T-helper 17 cell (primary cell): ENCODE measurements at places on chromosomes 5 and 9.

DNA sequence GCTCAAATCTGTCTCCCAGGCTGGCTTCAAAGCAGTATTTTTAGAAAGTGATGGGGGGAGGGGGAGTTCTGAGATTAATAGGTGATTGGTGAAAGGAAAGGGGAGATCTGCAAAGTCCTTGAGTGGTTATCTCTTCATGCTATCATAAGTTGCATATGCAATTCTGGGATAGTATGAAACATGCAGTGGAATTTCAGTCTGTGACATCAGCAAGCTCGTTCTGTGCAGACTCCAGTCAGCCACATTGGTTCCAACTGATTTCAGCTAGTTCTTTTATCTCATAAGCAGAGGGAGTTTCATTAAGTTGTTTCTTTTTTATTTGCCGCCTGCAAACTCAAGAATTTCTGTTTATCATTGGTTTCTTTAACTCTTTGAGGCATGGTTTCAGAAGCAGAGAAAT is 180.5 kb upstream of the SH3GL2 start:
- H3K4me1 ChIP-seq, result no peaks in the 10 kb centered on the region
- H3K36me3 ChIP-seq, result no peaks in the 10 kb centered on the region
- no peak overlapping the region for H3K4me3 ChIP-seq
- DNase-seq, result no peak
- no peaks in the 10 kb centered on the region for H3K27me3 ChIP-seq

DNA sequence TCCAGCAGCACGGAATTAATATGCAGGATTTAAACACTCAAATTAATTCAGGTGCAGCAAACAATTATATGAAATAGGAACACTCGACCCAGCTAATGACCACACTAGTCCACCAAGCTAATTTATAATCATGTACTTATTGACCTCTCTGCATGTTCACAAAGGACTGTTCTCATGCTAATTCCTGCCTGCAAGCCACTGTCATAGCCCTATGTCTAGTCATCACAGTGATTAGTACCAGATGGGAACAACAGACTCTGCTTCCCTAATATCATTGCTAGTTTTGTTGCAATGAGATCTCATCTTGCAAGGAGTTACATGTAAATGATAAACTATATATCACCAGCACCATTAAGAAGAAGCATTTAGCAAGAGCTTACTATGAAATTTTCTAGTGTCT is 553.0 kb upstream of the GRAMD2B start:
- no peak overlapping the region for H3K27ac ChIP-seq
- H3K4me1 ChIP-seq, result no peaks in the 10 kb centered on the region
- DNase-seq, result no peak
- no peaks in the 10 kb centered on the region for H3K27me3 ChIP-seq

DNA sequence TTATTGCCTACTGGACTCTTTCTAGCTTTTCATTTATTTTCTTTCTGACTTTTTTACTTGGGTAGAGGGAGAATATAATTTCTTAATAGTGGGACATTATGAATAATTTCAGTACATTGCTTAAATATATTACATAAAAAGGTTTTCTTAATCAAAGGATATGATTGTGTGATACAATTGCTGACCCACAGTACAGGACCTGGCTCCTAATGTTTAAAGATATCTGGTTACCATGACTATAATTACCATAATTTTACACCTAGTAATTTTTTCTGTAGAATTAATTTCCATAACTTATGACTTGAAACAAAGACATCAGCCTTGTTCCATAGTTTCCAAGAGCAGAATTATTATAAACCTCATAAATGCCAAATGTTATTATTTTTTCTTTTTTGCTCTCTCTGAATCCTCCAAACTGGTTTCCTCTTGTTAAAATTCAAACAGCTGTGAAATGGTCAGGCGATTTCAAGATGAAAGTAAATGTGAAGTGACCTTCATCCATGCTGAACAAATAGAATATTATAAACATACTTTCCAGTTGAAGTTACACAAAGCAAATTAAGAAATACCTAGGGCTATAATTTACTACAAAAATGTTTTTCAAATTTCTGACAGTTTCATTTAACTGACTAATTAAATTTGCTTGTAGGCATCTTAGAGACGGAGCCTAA is 301.2 kb upstream of the TYRP1 start:
- H3K36me3 ChIP-seq, result no peaks in the 10 kb centered on the region
- H3K27me3 ChIP-seq, result no peaks in the 10 kb centered on the region
- DNase-seq, result no peak
- no peaks in the 10 kb centered on the region for H3K4me1 ChIP-seq
- no peak overlapping the region for H3K4me3 ChIP-seq

DNA sequence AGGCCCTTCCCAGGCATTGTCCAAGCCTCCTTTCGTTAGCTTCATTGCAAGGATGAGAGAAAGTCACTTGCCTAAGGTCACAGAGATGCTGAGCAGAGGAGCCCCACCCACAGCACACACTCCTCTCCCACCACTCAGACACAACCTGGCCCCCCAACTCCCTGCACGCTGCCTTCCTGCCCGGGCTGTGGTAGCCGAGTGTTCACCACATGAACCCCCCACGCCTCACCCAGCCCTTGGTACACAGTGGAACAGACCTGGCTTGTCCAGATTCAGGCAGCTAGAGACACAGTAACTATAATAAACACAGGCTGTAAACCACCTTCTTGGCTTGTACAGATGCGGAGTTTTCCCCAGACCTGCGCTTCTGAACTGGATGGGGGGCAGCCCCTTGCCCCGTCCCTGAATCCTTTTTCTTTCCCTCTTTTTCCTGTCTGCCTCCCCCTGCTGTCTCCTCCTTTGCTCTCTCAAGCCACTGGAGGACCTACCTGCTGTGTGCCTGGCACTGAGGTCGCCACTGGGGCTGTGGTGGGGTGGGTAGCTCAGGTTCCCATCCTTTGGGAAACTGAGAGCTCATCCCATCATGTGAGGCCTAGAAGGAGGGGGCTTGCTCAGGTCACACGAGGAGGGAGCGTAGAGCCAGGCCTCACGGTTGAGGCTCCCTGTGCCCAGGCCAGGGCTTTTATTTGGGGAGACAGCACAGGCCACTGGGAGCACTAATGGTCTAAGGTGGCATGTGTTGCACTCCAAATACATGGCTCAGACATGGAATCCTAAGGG is 55.7 kb upstream of the SYNPO start:
- H3K27ac ChIP-seq, result no peak overlapping the region
- peaks cover 2% of the 10 kb centered on the region for H3K36me3 ChIP-seq
- peaks cover 2% of the 10 kb centered on the region for H3K4me1 ChIP-seq
- no peak for DNase-seq
- no peak overlapping the region for H3K4me3 ChIP-seq

DNA sequence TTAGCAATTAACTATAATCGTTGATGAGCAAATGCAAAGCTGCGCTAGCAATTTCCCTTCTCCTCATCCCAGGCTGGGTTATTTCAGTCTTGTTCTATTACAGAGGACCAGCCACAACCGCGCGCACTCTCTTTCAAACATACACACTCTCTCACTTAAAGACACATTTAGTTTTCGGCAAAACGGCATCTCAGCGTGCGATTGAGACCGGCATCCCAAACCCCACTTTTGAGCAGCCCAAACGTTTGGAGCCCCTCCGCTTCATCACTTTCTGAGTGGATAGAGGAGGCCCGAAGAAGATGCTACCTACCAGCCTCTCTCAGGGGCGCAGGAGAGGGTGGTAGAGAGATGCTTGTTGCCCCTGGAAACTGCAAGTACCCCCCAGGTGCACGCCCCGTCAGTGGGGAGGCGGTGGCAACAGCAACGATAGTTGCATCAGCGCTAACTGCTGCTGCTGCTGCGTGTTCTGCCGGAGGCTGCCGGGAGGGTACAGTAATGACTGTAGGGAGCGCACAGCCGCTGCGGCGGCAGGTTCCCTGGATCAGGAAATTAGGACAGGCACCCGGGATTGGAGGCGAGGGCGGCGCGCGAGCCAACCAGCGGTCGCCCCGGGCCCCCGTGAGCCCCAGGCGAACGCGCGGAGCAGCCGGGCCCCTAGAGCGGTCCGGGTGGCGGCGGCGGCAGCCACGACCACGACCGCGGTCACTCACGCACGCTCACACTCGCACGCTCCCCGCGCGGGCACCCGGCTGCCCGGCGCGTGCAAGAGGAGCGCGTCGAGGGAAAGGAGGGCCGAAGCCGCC is 467 bp upstream of the VLDLR start:
- peaks cover 53% of the 10 kb centered on the region for H3K27me3 ChIP-seq
- no peak overlapping the region for H3K27ac ChIP-seq
- H3K36me3 ChIP-seq, result no peaks in the 10 kb centered on the region

DNA sequence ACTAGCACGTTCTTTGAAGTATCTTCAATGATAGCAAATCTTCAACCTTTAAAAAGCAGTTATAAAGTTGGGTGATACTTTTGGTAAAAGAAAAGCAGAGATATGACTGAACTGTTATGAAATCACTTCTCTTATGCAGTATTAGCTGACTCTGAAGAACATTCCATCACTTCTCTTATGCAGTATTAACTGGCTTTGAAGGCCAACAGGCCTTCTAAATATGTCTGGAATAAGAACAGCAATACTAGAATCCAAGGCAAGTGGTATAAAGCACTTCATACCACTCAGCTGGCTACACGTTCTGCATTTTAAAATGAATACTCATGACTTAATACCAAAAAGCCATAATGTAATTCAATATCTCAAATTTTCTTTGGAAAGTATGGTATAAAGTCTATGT is 17.3 kb downstream of the SKIC3 start:
- H3K4me3 ChIP-seq, result no peak overlapping the region
- peaks cover 17% of the 10 kb centered on the region for H3K36me3 ChIP-seq
- DNase-seq, result no peak

GRCh38 chr5:126044931-126045565 is 378.2 kb upstream of the GRAMD2B start:
- no peak overlapping the region for H3K27ac ChIP-seq
- no peak for DNase-seq
- H3K4me3 ChIP-seq, result no peak overlapping the region

- DNase-seq, result no peak
- H3K36me3 ChIP-seq, result peaks cover 2% of the 10 kb centered on the region
- peaks cover 62% of the 10 kb centered on the region for H3K27me3 ChIP-seq
- no peak overlapping the region for H3K4me3 ChIP-seq
- no peaks in the 10 kb centered on the region for H3K4me1 ChIP-seq
- no peak overlapping the region for H3K27ac ChIP-seq
These were observed 61.4 kb upstream of the DAB2IP start for GRCh38 chr9:121589986-121590385.

- H3K4me1 ChIP-seq, result peaks cover 3% of the 10 kb centered on the region
- H3K4me3 ChIP-seq, result no peak overlapping the region
- no peak overlapping the region for H3K27ac ChIP-seq
- DNase-seq, result no peak
These were observed 29.7 kb upstream of the BASP1 start for GRCh38 chr5:17187786-17188170.

DNA sequence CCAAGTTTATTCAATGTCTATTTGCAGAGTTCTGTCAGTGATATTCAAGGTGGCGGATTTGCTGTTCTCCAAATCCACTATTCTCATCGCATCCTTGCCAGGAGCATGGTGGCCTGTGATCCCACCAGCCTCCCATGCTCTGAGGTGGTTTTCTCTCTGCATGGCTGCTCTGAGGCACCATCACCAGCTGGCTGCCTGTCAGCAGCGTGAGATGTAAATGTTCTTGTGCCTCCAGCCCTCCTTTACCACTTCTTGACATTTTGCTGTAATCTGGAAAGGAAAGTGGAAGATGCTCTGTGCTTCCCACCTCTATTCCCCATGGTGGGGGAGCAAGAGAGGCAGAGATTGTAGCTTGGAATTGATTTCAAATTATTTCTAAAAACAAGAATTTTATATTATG is 293.6 kb upstream of the SLC24A2 start:
- H3K36me3 ChIP-seq, result peaks cover 2% of the 10 kb centered on the region
- H3K27ac ChIP-seq, result no peak overlapping the region
- DNase-seq, result no peak

GRCh38 chr5:54872810-54873209 is 112.6 kb downstream of the ESM1 start:
- H3K27ac ChIP-seq, result no peak overlapping the region
- H3K27me3 ChIP-seq, result peaks cover 83% of the 10 kb centered on the region
- no peak for DNase-seq
- no peak overlapping the region for H3K4me3 ChIP-seq
- H3K36me3 ChIP-seq, result peaks cover 2% of the 10 kb centered on the region

DNA sequence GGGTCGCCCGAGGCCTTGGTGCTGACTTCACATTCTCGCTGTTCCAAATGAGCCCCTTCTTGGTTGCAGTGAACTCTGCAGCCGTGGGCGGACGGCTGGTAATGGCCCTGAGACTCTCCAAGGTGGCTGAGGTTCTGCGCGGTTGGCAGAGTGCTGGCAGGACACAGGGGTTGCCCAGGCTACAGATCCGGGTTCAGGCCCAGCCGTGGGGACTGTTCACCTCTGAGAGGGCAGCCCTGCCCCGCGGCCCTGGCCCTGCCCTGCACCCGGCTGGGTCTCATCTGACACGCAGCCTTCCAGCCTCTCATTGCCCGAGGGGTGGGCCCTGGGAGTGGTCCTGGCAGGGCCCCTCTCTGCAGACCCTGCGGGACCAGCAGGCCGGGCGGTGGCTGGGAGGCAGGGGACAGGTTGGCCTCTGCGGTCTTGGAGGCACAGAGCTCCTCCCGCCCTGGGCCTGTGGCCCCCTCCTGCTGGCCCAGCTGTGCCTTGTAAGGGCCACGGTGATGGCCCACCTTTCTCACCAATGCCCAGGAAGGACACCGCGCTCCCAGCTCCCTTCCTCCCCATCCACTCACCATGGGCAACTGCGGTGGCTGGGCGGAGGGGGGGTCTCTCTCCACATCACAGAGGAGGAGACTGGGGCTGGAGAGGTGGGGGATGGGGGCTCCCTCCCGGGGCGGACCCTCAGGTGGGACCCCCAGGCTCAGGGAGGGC is 51.6 kb downstream of the AHRR start:
- no peak for DNase-seq
- H3K27ac ChIP-seq, result no peak overlapping the region
- peaks cover 13% of the 10 kb centered on the region for H3K4me1 ChIP-seq
- H3K4me3 ChIP-seq, result no peak overlapping the region

GRCh38 chr5:14257995-14258403 is 114.9 kb downstream of the TRIO start:
- H3K36me3 ChIP-seq, result peaks cover 2% of the 10 kb centered on the region
- no peaks in the 10 kb centered on the region for H3K4me1 ChIP-seq
- DNase-seq, result no peak
- peaks cover 17% of the 10 kb centered on the region for H3K27me3 ChIP-seq

GRCh38 chr5:104965006-104965405 is 1402.4 kb upstream of the NUDT12 start:
- no peaks in the 10 kb centered on the region for H3K27me3 ChIP-seq
- no peaks in the 10 kb centered on the region for H3K4me1 ChIP-seq
- no peak for DNase-seq
- no peak overlapping the region for H3K27ac ChIP-seq
- H3K4me3 ChIP-seq, result no peak overlapping the region

DNA sequence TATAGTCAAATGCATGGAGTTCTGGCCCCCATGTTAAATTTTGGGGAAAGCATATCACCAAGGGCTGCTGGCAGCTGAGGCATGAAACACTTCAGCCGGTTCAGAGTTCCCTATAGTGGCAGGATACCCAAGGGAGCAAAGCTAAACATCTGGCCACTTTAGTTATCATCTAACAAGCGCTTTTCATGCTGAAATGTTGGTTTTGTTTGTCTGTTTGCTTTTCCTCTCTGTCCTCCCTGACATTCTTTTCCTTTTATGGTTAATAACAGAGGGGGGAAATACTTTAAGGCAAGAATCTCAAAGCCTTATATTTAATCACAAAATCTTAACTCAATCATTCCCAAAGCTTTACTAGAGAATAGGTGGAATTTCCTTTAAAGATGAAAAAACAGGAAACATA is 11.9 kb downstream of the APBA1 start:
- no peak for DNase-seq
- no peaks in the 10 kb centered on the region for H3K4me1 ChIP-seq
- H3K36me3 ChIP-seq, result peaks cover 2% of the 10 kb centered on the region
